ENCODE measurements at places on chromosomes 2 and 18.

GRCh38 chr2:159209341-159210306 lies 76.9 kb downstream of the WDSUB1 start:
- DNase-seq = no peak

DNA sequence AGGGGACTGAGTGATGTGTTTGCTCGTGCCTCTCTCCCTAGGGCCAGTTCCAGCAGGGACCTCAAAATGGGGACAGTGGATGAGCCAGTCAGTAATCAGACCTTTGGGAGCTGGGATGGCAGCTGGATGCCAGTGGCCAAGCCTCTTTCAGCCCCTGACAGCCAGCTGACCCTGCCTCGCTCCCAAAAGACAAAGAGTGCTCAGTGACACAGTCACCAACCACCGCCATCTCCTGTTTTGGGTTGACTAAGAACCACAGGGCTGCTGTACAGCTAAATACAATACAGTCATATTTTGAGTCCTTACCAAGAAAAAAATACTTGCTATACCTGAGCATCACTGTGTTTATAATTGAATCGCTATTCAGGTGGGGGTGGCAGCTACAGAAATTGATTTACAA lies 75.7 kb downstream of the POU3F3 start:
- DNase-seq = no peak

- DNase-seq = no peak
These were observed 47.5 kb upstream of the TXNDC2 start for GRCh38 chr18:9838144-9838877.

GRCh38 chr2:27255187-27255586 lies 7.7 kb downstream of the SLC30A3 start:
- DNase-seq = no peak

- DNase-seq = no peak
These were observed 33.2 kb upstream of the CCDC88A start for GRCh38 chr2:55452879-55453278.

DNA sequence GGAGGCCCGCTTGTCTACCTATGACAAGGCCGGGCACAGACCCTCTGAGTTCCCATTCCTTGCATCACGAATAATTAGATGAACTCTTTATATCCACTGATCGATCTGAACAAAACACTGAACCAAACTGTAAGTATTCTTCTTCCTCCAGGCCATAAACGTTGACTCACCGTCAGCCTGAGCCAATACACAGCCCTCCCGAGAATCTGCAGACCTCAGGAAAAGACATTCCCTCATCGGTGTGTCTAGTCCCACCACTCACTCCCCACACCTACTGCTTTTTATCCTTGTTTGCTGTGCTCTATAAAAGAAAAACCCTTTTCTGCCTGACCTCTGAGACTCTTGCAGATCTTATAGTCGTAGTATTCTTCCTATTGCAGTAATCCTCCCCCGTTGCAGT lies 41.0 kb downstream of the TMEM87B start:
- no peak for DNase-seq

DNA sequence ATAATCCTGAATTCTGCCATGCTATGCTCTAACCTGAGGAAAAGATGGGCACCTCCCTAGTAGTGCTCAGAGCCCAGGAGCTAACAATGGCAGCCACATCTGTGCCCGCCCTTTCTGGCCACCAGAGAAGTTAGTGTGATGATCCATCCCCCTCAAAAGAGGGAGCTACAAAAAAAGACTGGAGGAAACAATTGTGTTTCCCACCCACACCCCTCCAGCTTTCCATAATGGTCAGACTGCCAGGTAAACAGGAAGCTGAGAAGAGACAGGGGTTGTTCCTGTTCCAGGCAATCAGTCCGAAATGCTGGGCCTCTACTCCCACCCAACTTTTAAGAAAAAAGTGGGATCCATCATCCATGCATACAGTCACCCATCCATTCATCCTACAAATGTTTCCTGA lies 3.2 kb downstream of the TBC1D8 start:
- no peak for DNase-seq

DNA sequence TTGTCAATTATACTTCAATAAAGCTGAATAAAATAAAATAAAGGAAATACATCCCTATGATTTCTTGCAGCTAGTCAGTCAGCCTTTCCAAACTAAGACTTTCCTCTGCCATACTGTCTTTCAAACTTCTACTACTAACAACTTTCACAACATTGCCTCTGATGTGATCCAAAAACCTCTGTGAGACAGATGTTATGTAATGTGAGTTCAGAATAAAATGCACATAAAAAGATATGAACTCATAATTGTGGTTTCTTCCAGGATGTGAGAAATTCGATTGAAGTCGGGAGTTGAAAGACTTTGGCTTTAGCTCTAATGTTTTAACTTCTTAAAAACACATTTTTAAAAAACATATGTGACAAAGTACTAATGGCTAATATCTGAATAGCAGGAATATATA lies 98.7 kb downstream of the PIGN start:
- DNase-seq = no peak

DNA sequence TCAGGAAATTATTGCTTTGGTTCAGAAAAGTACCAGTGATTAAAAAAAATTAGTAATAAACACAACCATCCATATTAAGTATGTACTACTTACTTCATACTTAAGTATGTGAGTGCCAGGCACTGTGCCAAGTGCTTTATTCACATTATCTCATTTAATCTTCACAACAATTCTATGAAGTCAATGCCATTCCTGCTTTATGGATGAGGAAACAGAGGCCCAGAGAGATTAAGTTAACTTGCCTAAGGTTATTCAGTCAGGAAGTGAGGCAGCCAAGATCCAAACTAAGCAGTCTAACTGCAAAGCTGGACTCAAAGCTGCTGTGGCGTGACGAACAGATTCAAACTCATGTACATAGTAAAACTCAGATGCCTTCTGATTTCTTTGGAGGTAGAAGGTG lies 22.3 kb downstream of the DTNB start:
- no peak for DNase-seq

DNA sequence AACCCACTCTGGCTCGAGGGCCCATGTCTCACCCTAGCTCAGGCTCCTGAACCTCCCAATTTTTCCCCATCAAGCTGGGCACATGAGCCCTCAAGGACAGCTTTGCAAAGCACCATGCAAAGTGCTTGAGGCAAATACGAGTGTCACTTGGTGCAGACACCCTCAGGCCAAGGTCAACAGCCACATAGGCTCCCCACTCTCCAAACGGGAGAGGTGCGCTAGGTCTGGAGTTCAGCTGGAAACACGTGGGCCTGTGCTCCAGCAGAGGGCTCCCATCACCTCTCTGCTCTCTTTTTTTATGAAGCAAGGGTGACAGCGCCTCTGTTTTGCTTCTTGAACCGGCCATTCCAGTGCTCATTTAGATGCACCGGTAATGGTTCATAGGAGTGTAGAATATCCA lies 11.9 kb upstream of the ARHGAP25 start:
- no peak for DNase-seq

DNA sequence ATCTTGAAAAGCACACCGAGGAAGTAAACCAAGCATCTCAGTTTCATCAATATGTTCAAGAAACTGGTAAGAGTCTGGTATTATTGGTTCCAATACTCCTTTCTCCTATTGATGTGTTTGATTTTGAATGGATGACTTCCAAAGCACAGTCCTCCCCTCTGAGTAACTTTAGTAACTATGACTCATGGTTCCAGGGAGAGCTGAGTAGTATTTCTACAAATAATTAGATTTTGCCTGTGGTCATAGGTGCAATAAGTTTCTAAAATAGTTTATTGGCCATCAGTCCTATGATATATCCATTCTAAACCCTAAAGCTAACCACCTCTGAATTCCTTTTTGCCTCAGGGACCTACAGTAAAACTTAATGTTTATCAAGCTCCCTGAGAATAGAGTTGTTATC lies 352.4 kb downstream of the XIRP2 start:
- DNase-seq = no peak

DNA sequence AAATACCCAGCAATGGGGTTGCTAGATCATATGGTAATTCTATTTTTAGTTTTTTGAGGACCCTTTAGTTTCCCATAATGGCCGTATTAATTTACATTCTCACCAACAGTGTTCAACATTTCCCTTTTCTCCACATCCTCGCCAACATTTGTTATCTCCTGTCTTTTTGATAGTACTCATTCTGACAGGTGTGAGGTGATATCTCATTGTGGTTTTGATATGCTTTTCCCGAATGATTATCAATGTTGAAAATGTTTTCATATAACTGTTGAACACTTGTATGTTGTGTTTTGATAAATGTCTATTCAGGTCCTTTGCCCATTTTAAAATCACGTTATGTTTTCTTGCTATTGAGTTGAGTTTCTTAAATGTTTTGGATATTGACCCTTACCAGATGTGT lies 5.8 kb upstream of the RIF1 start:
- no peak for DNase-seq

GRCh38 chr2:55025082-55025481 lies 25.2 kb downstream of the RTN4 start:
- no peak for DNase-seq

GRCh38 chr18:48493434-48494230 lies 45.2 kb upstream of the CTIF start:
- DNase-seq = no peak

- DNase-seq = no peak
These were observed 191.4 kb downstream of the SS18 start for GRCh38 chr18:25898965-25899364.

GRCh38 chr2:165777522-165778186 lies 16.4 kb downstream of the GALNT3 start:
- DNase-seq = no peak

DNA sequence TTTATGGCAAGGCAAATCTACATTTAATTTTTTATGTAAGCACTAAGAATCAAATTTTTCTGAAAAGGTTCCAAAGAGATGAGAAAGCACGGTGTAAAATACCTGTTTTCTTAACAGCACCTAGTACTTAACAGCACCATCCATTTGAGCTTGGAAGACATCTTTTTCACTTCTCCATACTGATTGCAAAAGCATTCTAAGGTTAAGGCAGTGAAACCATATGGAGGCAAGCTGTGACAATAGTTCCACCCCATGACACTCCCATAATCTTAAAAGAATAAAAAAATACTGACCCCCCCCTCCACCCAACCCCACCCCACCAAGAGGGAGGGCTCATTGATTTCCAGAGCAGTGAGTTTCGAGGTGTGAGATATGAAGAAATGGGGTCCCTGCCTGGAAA lies 60.6 kb downstream of the ZCCHC2 start:
- DNase-seq = no peak

- no peak for DNase-seq
These were observed 17.1 kb downstream of the SNRPD1 start for GRCh38 chr18:21629089-21629832.

- DNase-seq = no peak
These were observed 1.2 kb downstream of the MYL12A start for GRCh38 chr18:3248658-3249359.

DNA sequence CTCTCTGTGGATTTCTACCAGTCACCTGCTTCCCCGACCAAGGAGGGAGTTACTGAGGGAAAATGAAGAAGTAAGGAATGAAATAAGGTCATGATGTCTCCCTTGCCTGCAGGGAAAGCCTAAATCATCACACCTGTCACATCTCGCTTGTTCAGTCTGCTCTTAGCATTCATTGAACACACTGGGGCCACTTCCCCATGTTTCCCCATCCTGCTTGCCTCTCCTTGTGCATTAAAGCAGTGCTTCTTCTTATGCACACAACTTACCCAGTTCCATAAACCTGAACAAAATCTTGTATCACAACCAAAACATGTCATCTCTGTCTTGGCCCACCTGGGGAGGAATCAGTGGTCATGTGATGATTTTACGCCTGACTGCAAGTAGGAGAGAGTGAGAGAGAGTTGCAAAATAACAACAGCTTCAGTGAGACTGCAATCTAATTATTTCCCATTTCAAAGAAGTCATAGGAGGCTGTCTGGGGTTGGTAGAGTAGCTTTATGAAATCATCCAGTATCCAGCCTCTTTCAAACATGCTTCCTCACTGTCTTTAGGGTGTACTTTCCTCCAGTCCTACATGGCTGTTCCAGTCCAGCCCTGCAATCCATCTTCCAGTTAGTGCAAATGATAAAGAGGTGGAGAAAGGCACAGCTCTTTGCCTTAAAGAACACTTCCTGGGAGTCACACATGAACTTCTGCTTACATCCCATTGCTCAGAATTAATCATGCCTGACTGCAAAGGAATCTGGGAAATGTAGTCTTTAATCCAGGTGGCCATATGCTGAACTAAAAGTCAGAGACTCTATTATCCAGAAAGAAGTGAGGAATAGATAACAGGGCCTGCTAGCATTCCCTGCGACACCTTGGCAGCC lies 220.1 kb downstream of the HAUS1 start:
- DNase-seq = no peak

- DNase-seq = no peak
These were observed 129.6 kb downstream of the PMS1 start for GRCh38 chr2:189913821-189914220.

DNA sequence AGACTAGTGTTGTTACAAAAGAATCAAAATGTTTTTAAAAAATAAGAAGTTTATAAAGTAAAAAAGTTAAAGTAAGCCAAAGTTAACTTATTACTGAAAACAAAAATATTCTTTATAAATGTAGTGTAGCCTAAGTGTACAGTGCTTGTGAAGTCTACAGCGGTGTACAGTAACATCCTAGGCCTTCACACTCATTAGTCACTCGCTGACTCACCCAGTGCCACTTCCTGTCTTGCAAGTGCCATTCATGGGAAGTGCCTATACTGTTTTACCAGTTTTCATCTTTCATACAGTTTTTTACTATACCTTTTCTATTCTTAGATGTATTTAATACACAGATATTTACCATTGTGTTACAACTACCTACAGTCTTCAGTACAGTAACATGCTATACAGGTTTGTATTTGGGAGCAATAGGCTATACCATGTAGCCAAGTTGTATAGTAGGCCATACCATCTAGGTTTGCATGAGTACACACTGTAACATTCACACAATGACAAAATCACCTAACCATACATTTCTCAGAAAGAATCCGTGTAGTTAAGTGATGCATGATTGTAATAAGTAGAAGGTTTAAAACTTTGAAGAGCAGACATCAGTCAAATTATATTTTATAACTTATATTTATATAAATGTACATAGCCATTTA lies 13.4 kb downstream of the SERPINB7 start:
- no peak for DNase-seq

GRCh38 chr18:55465313-55465712 lies 122.7 kb downstream of the TCF4 start:
- DNase-seq = no peak

- DNase-seq = no peak
These were observed 19.0 kb downstream of the RND3 start for GRCh38 chr2:150468350-150468960.

DNA sequence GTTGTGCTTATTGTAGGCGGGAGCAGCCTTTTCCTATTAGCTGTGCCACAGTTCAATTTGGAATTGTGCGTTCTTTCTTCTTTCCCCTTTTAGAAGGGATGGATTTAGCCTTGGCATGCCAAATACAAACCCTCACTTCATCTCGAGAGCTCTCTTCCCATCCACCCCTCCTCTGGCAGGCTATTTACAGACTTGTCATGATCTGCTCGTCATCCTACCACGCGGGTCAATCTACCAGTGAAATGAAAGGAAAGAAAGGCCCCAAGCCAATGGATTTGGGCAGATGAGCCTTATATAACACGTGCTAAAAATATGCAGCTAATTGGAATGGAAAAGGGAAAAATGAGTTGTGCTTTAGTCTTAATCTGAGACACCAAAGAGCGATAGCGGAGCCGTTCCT lies 277.5 kb downstream of the PRKCE start:
- DNase-seq = no peak

GRCh38 chr2:153235516-153235915 lies 243.0 kb downstream of the RPRM start:
- DNase-seq = no peak

GRCh38 chr2:137964066-137964858 lies at the start of gene HNMT:
HNMT (plus strand) TSS chr2:137964473; CDS start chr2:137964492, 19 bp downstream.
- peak; percentile 58 for DNase-seq

GRCh38 chr2:138030459-138030858 lies 66.2 kb downstream of the HNMT start:
- no peak for DNase-seq

Measured in psoas muscle (tissue), 8 donors.